ENCODE measurements at places on chromosomes 1 and 21. TPM values are rescaled to one million over a fixed set of nuclear protein-coding genes. Genes with fewer than 3 reads are reported as not detected.

GRCh38 chr1:201715351-201715750, 113.6 kb upstream of the IPO9 start:
- DNase-seq: no peak

- peak; percentile 90 for DNase-seq
Measured at GRCh38 chr1:206905295-206906164, 8.3 kb downstream of the IL24 start.

GRCh38 chr1:149979245-149979971, 31.1 kb downstream of the OTUD7B start:
- DNase-seq: no peak

- DNase-seq: no peak
Measured at GRCh38 chr1:85660541-85660940, 47.7 kb downstream of the ZNHIT6 start.

REN gene
- not detected for total RNA-seq

- DNase-seq: no peak
Measured at GRCh38 chr1:181257117-181257516, 168.6 kb downstream of the IER5 start.

DNA sequence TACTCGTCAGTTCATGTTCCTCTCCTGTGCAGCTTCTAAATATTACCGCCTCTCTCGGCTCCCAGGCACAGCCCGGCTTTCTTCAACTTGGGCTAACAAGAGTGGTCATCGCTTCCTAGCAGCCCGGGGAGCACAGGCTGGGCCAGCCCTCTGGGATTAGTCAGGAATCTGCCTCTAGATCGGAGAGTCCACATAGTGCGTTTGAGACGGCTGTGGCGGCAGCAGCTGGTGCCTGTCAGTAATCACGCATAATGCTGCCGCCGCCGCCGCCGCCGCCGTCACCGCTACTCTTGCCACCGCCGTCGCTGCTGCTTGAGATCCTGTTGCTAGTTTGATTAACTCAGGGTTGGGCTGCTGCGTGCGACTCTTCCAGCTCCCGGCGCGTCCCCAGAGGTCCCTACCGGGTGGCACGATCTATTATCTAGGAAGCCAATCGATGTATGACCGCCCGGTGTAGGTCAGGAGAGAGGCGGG, at the start of gene RXRG:
RXRG (minus strand) TSS at position 230 of the 474 bp plus-strand sequence. CDS start 233 bp downstream, outside the sequence.
- no peak for DNase-seq

GRCh38 chr1:64984737-64985136, 18.4 kb upstream of the JAK1 start:
- DNase-seq: no peak

DNA sequence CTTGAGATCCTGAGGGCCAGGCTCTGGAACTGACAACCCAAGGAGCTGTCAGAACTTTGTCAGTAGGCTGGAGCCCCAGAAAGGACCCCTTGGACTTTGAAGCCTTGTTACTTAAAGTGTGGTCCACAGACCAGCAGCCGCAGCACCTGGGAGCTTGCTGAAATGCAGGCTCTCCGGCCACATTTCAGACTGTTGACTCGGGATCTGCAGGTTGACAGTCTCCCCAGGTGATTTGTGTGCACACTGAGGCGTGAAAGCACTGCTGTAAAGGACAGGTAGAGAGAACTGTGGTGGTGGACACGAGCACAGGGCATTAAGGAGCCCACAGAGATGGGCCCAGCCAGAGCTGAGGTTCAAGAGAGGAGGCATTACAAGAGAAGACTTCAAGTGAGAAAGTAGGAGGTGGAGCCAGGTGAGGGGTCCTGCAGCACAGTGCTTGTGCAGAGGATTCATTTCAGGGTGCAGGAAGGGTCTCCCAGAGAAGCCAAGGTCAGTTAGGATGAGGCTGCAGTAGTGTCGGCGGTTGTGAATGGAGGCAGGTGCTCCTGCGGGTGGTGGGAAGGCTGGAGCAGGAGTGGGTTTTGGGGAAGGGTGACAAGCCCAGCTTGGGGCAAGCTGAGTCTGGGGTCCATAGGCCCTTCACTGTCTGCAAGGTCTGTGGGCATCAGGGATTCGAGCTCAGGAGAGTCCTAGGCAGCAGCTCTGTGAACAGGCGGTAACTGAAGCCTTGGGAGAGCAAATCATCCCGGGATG, 4.6 kb downstream of the HYI start:
- DNase-seq: no peak

GRCh38 chr1:39711966-39712340, 20.7 kb upstream of the HPCAL4 start:
- DNase-seq: no peak

NOS1AP gene
- 0.94 TPM for total RNA-seq

CRP gene
- not detected for total RNA-seq

KRTAP19-3 gene
- not detected for total RNA-seq

DNA sequence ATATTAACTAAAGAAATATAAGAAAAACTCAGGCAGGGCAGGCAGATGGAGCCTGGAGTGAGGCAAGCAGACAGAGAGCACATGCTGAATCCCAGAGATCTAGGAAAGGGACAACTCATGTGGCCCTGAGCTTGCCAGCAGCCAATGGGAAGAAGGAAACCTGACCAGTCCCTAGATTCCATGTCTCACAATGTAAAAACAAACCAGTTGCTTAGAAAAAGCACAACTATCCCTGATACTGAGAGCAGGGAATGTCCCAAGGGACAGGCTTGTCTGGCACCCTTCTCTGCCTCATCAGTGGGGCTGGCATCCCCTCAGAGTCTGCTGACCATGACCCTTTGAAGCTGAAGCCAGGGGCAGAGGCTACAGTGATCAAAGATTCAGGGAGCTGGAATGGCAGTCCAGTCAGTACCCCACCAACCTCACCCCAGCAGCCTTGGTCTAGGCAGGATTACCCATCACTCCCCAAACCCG, 27.8 kb downstream of the HSPG2 start:
- no peak for DNase-seq

GRCh38 chr1:10852018-10852417, 55.6 kb upstream of the CASZ1 start:
- DNase-seq: no peak

GRCh38 chr1:21956720-21957552, 19.8 kb upstream of the HSPG2 start:
- DNase-seq: peak; percentile 45

C1orf185 gene
- not detected for total RNA-seq

DNA sequence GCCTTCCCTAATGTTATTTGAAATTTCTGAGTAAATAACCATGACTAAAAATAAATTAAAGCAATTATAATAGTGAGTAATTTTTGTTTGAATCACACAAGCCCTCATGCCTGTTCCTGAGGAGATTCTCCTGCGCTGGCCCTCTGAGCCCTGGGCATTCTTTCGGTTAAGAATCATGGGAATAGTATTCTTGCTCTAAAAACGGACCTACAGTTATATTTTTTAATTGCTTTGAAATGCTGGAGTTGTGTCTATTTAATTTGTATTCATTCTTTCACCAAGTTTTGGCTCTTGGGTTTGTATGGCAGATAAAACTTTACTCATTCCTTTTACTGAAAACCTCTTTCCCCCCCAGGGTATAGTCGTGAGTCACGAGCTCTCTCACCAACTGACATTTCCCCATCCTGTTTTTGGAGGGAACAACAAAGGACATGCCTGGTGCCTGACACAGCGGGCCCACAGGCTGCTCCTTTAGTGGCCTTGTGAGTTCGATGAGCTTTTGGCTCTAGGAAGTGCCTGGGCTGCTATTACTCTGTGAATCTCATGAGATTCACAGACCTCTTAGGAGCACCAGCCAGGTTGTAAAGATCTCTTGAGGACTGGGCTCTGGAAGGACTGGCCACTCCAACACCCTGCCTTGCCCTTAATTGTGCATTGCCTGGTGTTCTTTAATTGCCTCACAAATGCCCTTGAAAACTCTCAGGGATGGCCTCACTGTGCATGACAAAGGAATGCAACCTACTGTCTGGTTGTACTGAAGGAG, 58.6 kb downstream of the DDR2 start:
- DNase-seq: peak; percentile 91

DNA sequence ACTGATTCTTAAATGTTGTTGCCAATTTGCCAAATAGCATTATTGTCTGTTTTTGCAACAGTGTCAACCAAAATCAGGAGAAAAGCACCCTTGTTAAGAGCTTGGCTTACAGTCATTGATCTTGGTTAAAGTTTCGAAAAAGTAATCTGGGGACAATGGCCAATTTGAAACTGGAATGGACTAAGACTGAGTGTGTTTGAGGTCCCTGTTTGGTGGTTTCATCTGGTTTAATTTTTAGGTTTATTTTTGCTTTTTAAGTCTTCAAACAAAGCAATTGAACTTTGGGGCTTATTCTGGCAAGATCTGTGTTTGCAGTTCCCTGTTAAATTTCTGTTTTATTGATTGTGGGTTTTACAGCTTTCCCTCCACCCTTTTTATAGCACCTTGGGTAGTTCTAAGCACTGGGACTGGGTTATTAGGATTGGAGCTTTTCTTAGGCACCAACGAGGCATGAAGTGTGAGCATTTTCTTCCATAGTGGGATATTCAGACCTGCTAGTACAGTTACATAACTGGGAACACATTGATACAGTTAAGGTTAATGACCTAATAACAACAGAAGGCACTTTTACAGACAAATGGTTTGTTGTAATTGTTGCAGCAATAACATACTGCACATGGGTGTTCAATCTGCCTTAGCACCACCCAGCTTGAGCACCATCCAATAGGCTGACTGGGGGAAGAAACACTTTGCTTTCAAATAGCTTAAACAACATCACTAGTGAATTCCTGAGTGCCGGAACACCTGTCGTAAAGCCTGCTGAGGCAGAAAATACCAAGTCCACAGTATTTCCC, 40.6 kb upstream of the MAP10 start:
- DNase-seq: no peak

DNA sequence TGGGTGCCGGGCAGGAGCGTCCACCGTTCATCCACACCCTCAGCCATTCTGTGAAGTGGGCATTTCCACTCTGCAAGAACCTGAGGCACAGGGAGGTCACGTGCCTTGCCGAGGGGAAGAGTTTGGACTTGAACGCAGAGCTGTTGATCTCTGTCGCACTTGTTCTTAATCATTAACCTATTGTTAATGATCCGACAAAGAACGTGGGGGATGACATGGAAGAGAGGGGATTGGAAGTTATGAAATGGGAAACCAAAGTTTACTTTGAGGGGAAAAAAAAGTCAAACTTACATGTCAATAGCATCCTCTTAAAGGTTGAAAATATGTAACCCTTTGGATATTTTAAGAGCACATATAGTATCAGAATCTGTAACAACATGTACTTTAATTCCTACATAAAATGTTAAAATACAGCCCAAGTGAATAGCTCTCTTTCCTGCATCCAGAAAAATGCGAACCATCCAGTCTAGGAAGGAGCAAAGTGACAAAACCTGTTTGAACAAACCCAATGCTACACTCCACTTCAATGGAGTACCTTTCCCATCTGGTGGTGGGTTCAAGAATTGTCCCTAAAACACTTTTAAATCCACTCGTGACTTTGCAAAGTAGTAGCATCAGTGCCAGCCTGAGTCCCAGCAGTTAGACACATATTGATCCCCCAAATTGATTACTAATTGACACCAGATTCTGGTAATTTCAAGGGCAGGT, 75.5 kb downstream of the SETD4 start:
- no peak for DNase-seq

DNA sequence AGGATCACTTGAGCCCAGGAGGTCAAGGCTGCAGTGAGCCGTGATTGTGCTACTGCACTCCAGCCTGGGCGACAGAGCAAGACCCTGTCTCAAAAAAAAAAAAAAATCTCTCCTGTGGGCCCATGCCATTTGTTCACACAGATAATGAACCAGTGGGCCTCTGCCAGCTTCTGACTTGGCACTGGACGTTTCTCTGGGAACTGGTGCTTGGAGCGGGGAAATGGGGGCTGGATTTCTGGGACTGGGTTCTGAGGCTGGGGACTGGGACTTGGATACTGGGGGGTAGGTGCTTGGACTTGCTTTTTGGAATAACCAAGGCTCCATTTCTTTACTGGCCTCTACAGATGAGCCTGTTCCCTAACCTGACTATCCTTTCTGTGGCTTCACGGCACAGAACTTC, 9.7 kb downstream of the IFI6 start:
- DNase-seq: no peak

F3 gene
- 55.7 TPM for total RNA-seq

- no peak for DNase-seq
Measured at GRCh38 chr1:22387919-22388580, 63.6 kb upstream of the ZBTB40 start.

- no peak for DNase-seq
Measured at GRCh38 chr1:6776389-6776788, 8.9 kb upstream of the CAMTA1 start.

GRCh38 chr1:62058956-62059355, 135.7 kb upstream of the L1TD1 start:
- no peak for DNase-seq

- DNase-seq: no peak
Measured at GRCh38 chr1:97780884-97781283, 139.9 kb downstream of the DPYD start.

FAM72C gene
- 0.61 TPM for total RNA-seq

DNA sequence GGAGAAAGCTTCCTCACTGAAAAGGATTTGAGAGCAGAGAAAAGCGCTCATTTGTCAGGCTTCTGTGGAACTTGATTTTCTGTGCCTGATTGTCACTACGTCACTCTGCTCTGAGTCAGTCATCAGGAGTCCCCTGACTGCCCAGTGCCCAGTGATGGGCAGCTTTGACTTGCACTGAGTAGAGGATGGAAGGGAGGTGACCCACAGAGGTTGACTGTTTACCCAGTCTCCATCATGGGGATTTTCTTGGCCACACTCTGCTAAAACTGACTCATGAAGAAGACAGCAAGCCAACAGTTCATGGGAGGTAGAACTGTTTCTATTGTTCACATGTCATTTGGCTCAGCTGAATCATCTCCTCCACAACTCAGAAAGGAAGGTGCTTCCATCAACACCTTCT, 82.1 kb upstream of the DUSP10 start:
- peak; percentile 84 for DNase-seq

PTPRC gene
- total RNA-seq: 0.20 TPM

GRCh38 chr1:212920896-212921295, 29.4 kb upstream of the VASH2 start:
- DNase-seq: no peak

DNA sequence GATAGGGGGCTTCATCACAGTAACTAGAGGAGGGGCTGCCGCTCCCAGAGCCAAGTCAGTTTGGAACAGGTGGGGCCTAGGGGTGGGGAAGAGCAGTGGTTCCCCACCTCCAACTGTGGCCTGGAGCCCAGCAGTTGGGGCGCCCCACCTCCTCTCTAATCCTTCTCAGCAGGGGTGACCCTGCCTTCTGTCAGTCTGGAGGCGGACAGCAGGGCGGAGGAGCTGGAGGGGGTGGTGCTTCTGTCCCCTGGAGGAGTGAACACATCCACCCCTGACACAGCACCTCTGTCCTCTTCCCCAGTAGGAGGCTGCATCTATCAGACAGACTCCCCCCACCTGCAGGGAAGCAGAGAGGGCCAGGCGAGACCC, 73.8 kb downstream of the MRPL37 start:
- no peak for DNase-seq

GRCh38 chr1:101264697-101265096, 27.9 kb downstream of the S1PR1 start:
- no peak for DNase-seq

DNA sequence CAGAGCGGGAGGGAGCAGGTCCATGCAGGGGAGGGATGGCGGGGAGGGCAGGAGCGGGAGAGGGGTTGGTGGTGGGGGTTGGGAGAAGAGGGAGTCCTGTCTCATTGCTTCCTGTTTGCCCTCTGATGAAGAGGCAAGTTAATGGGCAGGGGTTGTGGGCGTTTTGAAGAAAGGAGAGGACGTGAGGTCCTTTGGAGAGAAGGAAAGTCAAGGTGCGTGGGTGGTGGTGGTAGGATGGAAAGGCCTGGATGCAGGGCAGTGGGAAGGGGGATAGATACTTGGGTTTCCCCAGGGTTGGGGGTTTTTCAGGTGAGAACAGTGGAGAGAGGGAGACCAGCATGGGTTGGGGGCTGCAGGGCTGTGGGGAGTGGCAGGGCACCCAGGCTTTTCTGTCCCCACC, 17.2 kb downstream of the UBE2Q1 start:
- DNase-seq: no peak

- peak; percentile 30 for DNase-seq
Measured at GRCh38 chr1:52056937-52057231, 789 bp downstream of the BTF3L4 start.
